Esophagus squamous epithelium (tissue), 5 donors: ENCODE measurements at places on chromosomes 3 and 15.

DNA sequence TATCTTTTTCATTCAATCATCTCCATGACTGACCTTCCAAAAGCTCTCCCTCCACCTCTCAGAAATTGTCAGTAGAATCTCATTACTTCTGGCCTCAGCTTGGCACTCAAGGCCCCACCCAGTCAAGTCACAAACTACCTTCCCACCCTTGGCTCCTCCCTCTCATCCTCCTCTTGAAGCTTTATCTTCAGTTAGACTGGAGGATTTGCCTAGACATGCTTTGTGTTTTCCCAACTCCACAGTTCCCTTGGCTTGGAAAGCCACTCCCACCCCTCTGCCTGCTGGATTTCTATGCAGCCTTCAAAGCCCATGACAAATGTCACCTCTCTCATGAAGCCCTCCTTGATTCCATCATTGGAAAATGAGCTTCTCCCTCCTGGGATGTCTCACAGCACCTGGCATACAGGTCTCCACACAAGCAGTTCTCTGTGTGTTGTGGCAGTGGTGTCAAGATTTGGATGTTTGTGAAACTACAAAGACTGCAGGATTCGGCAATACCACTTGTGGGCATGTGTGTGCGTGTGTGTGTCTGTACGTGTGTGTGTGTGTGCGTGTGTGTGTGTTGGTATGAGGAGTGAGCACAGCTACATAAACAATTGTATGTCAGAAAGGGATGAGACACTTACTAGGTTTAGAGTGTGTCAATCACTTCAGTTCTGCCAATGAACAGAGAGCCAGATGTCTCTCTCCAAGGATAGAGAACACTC is 45.3 kb upstream of the VPS8 start:
- no peak for DNase-seq

DNA sequence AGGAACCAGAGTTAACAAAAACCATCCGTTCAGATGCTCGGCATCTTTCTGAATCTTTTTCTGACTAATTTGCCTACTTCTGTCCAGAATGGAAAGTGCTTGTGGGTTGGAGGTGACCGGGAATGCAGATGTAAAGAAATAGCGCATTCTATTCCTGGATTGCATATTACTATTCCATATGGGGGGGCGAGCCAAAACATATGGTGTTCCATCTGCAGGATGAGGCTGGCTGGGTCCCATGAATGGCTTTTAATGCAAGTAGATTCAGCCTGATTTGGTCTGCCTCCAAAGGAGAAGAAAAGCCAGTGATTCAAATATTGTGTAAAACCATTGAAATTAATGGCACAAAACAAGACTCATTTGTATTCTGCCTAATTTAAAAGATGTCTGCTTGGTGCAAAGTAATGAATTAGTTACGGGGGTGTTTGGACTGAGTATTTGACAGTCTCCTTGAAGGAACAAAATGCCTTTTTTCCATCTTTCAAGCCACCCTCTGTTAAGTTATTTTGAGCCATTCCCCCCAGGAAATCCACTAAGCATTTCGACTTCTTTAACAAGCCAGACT is 99.0 kb downstream of the ST8SIA2 start:
- no peak for DNase-seq

DNA sequence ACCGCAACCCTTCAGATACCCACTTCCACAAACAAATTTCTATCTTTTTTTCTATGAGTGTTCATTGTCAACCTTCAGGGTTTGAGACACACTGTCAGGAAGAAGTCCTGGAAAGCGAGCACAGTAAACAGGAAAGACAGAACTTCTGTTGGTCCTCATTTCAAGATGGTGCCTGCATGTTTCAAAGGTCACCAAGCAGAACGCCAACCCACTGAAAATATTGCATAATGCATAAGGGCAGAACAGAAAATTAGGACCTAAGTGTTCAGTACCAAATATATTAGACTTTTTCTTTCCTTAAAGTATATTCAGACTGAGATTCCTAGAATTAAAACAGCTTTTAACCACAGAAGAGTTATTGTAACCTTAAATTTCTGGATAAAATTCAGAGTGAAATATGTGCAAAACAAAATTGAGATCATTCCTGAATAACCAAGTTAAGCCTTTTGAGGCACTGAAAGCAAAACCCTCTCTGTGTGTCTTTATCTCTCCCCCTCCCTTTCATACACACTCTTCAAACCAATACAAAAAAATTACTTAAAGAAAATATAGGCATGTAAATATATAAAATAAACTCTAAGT is 387.8 kb upstream of the THBS1 start:
- DNase-seq: no peak

DNA sequence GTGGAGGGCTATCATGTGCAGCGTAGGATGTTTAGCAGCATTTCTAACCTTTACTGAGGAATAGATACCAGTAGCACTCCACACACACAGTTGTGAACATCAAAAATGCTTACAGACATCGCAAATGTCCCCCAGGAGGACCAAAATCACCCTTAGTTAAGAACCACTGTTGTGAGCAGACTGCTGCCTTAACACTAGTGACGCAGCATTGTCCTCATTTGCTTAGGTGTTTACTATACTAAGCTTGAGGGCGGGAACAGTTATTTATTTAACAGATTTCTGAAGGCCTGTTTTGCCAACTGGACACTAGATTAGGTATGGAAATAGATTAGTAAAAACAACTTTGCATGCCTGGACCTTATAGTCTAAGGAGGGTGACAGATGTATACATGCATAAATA is 2.3 kb downstream of the PPP2R3A start:
- no peak for DNase-seq

GRCh38 chr15:87955284-87955909 is 301.1 kb downstream of the NTRK3 start:
- no peak for DNase-seq

DNA sequence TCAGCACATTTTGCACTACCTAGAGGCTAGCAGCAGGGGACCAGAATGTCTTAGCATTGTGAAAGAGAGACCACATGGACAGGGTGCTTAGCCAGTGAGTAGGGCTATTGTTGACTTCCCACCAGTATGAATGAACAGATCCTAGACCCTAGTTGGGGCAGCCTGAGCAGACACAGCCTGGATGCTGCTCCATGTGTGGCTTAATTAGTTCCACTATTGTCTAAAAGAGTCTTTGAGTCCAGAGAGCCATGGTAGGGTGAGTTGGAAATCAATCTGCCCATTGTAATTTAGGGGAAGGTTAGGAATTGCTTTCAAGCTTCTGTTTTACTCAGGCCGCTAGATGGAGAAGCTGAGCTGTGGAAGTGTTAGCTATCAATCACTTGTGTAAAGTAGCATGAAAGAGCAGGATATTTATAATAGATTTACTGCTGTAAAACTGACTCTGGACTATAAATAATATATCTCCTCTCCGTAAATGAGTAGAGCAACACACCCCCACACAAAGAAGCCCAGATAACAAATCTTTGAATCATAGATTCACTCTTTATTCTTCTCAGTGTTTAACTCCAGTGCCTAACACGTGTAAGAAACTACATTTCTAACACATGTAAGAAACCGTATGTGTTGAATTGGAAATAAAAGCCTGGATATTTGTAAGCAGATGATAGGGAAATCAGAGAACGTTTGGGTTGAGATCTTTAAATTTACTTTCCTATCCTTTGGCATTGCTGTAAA is 4.1 kb upstream of the GCSAM start:
- DNase-seq: no peak

GRCh38 chr15:65183865-65184159 is 1.3 kb downstream of the CLPX start:
- DNase-seq: no peak

GRCh38 chr3:112531358-112531781 is 30.4 kb downstream of the ATG3 start:
- no peak for DNase-seq

GRCh38 chr3:117145677-117146076 is 436.1 kb downstream of the TUSC7 start:
- no peak for DNase-seq

DNA sequence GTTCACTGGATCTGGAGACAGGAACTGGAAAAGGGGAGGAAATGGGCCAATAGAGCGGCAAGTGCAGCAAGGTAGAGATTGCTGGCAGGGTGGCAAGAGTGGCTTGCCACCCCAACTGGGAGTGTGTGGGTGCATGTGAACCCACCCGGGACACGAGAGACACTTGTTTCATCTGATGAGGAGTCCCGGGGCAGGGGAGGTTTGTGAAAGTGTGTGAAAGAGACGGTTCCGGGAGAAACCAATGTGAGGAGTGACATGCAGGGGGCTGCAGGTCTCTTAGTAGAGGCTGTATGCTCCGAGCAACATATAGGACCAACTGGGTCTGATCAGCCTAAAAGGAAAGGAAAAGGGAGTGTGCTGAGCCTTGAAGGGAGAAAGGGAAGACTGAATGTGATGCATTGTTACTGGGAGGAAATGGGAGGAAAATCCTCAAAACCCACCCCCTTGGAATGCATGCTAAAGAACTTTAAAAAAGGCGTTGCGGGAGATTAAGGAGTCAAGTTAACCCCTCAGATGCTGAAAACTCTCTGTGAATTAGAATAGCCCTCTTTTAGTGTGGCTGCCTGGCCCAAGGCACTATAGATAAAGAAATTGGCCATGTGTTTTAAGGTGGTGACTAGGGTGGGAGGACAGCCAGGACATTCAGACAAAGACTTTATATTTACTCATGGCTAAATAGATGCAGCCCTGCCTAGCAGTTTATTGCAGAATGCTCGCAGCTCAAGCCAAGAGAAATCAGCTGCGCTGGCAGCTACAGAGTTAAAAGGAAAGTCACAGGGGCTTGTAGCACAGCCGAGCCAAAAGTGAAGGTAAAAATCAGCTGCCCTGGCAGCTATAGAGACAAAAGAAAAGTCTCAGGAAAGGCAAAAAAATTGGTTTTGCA is 9.1 kb upstream of the SLC9C1 start:
- DNase-seq: no peak

GRCh38 chr3:179375091-179375999 is 27.8 kb downstream of the MFN1 start:
- DNase-seq: no peak

DNA sequence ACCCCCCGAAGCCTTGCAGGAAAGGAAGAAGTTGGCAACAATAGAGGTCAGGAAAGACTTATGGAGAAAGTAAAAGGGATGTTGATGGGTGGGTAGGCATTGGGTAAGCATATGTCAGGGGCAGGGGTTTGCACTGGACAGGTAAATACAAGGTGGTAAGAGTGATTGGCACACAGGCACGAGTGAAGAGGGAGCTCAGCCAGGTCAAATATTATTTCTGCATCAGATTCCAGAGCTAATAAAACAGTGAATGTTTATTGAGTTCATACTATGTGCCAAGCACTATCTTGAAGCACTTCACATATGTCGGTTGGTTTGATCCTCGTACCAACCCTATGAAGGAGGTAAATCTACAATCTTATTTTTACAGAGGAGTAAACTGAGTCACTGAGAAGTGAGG is 6.6 kb downstream of the CLSTN2 start:
- DNase-seq: no peak

GRCh38 chr15:92683511-92683834 is 27.9 kb upstream of the FAM174B start:
- DNase-seq: no peak

DNA sequence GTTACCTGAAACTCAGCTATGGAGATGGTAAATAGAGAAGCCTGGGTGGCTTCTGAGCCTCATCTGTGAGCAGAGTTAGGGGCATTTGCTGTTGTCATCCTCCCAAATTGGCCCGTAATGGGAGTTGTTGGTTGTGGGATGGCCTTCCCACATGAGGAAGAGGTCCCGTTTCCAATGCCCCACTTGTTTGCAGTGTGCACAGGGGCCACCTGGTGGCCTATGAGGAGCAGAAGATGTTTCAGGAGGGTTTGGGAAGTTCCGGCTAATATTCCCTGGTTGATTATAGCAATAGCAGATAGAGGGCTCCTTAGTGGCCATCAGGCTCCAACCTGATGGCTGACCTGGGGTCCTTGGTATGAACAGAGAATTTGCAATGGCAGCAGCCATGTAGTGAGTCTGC is 1546.5 kb downstream of the OTOL1 start:
- no peak for DNase-seq

GRCh38 chr3:109257269-109257668 is 59.0 kb downstream of the DPPA2 start:
- DNase-seq: no peak

- DNase-seq: peak; percentile 26
Observed at GRCh38 chr3:125055913-125056745, at the start of gene HEG1. Gene HEG1 (minus strand): TSS chr3:125055997. CDS start chr3:125055890, 107 bp downstream.

- DNase-seq: no peak
Observed at GRCh38 chr3:195204360-195205163, 66.4 kb downstream of the XXYLT1 start.

- DNase-seq: no peak
Observed at GRCh38 chr3:173841334-173841733, 443.8 kb downstream of the NLGN1 start.

DNA sequence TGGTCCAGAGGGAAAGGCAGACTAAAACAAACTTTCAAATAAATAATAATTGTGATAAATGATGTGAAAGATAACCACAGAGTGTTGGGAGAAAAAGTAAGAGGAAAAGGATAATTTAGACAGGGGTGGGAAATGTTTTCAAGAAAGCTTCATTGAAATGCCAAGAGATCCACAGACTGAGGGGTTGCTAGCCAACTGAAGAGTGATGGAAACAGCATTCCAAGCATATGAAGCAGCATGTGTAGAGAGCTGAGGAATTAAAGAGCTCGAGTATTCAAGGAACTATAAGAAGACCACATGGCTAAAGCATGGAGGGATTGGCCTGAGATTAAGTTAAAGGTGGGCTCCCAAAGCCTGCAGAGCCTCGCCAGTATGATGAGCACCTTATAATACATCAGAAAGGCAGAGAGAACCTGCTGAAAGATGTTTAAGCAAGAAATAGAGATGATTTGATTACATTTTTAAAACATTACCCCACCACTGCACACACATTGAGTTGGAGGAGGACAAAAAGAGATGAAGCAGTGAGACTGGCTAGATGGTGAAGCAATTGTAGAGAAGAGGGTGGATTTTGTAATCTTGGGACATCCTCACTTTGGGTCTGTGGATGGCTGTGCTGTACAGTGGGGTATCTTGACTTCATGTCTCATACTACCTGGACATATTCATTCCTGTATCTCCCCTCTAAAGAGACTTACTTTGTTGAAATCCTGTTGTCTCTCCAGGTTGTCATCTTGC is 100.8 kb downstream of the STAC start:
- DNase-seq: no peak

- DNase-seq: no peak
Observed at GRCh38 chr15:35665896-35666536, 120.1 kb upstream of the DPH6 start.

- no peak for DNase-seq
Observed at GRCh38 chr3:37161351-37161750, 13.0 kb downstream of the LRRFIP2 start.

DNA sequence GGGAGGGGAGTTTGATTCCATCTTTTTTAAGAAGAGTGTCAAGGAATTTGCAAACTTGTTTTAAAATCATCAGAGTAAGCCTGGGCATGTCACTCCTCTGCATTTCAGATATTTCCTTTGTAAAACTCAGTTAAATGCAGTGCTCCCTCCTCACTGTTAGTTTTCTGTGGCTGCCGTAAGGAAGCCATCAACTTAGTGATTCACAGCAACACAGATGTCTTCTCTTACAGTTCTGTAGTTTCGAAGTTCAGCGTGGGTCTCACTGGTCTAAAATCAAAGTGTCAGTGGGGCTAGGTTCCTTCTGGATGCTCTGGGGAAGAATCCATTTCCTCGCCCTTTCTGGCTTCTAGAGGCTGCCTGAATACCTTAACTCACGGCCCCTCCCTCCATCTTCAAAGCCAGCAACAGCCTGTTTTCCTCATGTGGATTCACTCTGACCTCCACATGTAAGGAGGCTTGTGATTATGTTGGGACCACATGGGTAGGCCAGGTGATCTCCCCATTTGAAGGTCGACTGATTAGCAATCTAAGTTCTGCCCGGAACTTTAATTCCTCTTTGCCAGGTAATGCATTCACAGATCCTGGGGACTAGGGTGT is 12.4 kb downstream of the ISG20 start:
- no peak for DNase-seq
